ENCODE measurements at places on chromosomes 11 and 22.

DNA sequence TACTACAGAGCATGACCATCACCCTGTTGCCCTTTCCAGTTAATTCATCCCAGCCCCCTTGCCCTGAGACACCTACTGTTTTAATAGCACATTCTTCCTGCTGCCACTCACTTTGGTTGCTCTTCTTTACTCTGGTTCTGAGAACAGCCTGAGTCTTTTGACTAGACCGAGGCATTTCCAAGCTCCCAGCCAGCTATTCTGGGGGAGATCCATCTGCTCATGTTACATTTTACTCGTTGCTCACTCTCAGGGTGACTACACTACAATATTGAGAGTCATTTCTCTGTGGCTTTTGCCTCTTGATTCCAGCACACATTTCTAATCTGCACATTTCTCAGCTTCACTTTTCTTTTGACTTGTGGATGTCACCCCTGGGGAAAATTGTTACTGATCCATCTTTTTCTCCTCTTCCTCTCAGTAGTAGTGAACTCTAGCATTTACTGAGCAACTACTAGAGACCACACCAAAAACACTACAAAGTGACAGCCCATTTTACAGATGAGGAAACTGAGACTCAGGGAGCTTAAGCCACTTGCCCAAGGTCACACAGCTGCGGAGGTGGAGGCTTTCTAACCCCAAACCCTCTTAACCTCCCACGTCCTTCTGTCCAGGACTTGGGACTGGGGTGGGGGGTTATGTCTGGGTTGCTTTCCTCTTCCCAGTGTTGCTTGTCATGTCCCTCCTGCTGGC is 117.8 kb downstream of the C11orf91 start:
- no peak for DNase-seq

DNA sequence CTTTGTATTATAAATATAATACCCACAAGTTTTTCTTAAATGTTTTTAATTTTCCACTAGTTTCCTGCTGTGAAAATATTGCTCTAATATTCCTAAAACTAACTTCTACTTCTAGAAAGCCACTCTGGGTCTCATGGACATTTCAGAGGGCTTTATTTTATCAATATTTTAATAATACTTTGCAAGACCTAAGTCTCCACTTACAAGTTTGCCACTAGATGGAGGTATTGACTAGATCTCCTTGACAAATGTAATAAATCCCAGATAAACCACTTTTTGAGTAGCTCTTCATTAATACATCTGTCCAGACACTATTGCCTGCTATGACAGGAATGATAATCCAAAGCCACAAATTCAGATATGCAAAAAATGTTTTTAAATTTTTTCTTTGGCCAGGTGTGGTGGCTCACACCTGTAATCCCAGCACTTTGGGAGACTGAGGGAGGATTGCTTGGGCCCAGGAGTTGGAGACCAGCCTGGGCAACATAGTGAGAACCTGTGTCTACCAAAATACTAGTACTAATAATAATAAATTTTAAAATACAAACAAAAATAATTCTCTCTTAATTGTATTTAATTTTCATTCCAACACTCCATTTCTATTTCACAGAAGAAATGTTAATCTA is 3.5 kb upstream of the ACAT1 start:
- DNase-seq: no peak

DNA sequence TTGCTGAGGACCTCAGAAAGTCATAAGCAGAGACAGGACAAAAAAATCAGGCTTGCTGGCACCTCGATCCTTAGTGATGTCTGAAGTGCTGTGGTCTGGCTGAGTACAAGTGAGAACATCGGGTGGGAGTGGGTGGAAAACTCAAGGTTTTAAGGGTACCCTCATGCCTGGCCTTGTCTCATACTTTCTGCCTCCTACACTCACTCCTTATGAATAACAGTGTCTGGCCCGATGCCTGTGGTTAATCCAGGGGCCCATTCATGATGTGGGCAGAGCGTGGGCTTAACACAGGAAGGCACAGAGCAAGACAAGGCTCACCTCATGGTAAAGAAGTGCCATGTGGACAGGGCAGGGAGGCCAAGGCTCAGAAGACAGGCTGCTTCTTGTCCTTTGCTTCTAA is 11.0 kb upstream of the UCP3 start:
- no peak for DNase-seq

DNA sequence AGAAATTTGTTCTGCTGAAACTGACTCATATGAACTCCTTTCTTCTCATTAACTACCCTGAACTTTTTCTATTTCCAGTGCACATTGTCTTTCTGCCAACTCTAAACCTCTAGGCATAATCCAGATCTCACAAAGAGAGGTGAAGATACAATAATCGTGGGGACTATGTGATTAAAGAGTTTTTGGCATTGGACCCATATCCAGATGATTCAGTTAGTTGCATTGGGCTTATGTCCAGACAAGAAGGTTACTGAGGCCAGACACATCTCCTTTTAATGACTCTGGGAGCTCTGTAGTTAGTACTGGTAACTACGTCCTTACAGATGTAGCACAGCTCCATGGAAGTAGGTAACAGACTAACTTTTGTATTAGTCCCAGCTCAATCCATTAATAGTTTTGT is 273.0 kb downstream of the CASP12 start:
- DNase-seq: no peak

DNA sequence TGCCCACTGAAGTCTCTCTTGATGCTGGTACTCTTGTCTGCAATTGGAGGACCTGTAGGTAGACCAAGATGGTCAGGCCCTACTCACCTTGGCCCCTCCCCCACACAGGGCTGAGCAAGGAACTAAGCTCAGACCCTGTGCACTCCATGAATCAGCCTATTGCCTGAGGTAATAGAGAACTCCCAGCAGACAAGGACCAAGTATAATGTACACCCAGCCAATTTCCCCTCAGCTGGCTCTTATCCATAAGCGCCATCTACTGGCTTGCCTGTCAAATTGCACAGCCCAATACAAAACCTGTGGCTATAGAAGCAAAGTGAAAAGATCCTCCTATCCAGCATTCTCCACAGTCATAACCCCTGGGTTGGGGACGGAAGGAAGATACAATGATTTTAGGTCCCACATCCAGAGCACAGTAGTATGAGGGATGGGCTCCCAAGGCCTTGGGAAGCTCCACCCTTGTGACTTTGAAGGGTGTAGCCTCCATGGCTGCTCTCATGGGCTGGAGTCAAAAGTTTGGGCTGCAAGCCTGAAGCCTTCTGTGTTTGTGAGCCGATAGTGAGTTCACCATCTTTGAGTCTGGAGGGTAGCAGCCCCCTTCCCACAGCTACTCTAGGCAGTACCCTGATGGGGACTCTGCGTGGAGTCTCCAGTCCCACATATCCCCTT is 56.0 kb downstream of the GLYATL2 start:
- DNase-seq: no peak
